ENCODE measurements at places on chromosomes 2 and 18.
A peak's percentile ranks its signal among the peaks of the same experiment; 100 is the strongest.

- DNase-seq = no peak
These were observed 965.6 kb upstream of the NRXN1 start for GRCh38 chr2:51997571-51997970.

DNA sequence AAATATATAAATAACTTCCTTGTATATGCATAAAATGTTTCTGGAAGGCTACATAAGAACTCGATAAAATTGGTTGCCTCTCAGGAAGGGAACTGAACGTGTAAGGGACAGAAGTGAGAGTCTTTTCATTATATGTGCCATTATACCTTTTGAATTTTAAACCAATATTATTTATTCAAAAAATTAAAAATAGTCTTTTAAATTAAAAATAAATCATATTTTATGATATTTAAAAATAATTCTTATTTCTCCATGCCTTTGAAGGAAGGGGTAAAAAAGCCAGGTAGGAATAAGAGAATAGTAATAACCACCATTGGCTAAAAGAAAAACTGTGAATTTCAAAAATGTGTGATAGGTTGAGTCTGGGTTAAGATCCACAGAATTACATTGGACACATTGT lies 45.7 kb upstream of the C2orf74 start:
- DNase-seq = no peak

DNA sequence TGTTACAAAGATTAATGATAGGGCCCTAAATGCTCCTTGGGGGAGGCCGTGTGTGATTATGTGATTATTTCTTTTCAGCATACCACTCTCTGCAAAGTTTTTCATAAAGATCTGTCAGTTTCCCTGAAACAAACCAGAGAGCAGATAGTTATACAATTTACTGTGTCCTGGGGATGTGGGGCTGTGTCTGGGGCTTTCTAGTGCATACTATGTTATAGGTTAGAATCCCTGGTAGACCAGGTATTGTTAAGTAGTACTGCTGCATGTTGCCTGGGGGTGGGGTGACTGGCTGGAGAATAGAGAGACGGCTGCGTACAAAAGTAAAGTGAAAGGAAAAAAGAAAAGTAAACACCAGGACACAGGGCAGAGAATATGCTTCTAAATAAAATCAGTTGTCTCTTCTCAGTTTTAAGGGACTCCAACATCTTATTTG lies 3.3 kb upstream of the CCBE1 start:
- DNase-seq = no peak

- no peak for DNase-seq
These were observed 28.4 kb downstream of the C2orf76 start for GRCh38 chr2:119338272-119338671.

DNA sequence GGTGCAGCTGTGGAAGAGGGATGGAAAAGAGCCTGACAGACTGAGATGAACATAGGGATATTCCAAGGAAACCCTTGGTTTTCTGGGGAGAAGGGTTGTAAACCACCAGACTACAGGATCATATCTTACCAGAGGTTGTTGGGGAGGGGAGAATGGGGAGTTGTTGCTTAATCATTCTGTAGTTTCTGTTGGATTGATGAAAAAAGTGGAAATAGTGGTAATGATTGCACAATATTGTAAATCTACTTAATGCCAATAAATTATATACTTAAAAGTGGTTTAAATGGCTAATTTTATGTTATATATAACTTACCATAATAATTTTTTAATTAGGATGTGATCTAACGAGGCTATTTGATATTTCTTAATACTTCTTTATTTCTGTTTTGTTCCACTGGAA lies 800.9 kb downstream of the BCL11A start:
- DNase-seq = no peak

GRCh38 chr2:190451561-190452176 lies 43.5 kb downstream of the MFSD6 start:
- no peak for DNase-seq

GRCh38 chr2:169013628-169014026 lies 17.5 kb downstream of the ABCB11 start:
- no peak for DNase-seq

DNA sequence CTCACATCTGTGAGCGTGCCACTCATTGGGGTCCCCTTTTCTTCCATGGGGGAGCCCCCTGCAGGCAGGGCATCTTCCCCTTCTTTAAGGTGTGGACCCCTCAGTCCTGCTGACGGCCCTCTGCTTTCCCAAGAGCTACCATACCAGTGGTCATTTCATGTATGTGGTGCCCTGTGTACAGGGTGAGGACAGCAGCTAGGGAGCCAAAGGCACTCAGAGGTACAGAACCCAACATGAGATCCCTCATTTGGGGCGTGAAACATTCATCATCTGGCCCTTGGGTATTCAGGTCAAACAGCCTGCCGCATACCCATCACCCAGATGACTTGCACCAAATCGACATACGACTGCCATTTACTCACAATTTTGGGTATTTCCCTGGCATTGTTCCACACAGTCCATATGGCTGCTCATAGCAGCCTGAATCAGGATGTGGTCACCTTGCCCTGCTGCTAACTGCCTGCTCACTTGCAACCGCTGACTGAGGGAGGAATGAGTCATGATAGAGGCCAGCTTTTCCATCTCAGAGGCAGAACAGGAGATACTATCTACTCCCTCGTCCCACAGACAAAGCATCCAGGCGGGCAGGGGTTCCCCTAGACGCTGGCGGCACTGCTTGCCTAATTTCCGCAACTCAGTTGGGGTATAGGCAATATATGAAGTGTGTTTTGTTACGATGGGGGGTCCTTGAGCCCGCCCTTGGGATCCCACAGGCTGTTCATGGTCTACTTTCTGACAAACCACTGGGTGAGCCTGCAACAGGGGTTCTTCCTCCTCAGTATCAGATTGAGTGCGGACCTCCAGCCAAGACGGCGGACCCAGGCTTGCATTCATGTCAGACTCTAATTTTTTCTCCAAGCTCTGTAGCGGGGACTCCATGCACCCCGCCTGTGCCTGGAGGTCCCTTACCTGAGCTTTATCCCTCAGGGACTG lies 228.6 kb downstream of the SATB2 start:
- DNase-seq = peak; percentile 95

DNA sequence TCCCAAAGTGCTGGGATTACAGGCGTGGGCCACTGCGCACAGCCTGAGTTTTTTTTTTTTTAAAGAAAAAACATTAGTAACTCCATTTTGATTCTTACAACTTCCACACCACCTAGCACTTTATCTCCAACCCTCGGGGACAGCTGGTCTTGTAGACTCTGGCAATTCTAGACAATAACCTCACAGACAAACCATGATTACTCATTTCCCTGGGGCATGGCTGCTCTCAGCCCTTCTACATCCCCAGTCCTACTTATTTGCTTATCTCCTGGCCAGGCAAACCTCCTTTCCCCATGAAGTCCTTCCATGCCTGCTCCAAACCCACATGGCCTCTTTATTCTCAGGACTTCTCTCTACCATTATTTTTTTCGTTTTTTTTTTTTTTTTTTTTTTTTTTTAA lies 91.1 kb downstream of the ACTR3 start:
- DNase-seq = no peak

- DNase-seq = no peak
These were observed 129.0 kb downstream of the RND3 start for GRCh38 chr2:150358468-150358807.

DNA sequence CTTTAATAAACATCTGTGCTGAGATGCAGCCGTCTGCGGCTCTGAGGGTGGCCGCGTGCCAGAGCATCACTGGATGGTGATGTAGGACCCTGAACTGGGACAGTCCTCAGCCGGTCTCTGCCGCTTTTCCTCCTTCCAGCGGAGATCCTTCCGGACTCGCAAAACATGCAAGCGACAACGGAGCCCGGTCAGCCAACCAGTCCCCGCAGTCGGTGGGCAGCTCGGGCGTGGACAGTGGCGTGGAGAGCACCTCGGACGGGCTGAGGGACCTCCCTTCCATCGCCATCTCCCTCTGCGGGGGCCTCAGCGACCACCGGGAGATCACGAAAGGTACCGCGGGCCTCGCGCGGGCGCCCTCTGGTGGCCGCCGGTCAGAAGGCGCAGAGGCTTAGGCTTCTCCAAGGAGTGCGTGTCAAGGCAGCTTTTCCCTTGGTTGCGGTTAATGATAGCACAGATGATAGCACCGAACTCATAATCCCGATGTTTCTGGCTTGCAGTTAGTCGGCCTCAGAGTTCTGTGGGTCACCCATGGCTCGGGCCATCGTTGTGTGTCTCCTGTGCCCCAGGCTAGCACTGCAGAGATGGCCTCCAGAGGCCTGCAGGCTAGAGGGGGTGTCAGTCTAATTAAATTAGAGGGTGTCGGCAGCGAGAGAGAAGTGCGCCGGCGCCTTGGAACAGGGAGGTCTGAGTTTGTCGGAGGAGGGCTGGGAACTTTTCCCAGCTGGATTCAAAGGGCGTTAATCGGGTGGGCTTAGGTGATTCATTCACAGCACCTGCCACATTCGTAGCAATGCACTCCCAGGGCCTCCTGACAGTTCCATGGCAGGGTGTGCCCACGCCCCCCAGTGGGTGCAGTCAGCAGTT lies 38.5 kb downstream of the LPIN1 start:
- DNase-seq = no peak

GRCh38 chr2:8230466-8230865 lies 451.4 kb upstream of the ID2 start:
- DNase-seq = no peak

- no peak for DNase-seq
These were observed 247.5 kb downstream of the PTH2R start for GRCh38 chr2:208654056-208654455.

DNA sequence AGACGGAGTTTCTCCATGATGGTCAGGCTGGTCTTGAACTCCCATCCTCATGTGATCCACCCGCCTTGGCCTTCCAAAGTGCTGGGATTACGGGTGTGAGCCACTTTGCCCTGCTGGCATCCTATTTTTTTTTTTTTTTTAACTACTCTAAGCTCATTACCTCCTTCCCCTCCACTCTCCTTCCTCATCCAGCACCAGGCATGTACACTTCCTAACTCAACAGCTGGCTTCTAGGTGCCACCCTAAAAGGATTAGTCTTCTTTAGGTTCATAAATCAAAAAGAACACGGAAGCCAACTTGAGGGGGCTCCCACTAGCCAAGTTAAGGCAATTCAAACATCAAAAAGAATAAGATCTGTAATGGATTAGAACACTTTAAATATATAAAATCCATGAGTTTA lies 70.6 kb upstream of the TEX51 start:
- peak; percentile 54 for DNase-seq

DNA sequence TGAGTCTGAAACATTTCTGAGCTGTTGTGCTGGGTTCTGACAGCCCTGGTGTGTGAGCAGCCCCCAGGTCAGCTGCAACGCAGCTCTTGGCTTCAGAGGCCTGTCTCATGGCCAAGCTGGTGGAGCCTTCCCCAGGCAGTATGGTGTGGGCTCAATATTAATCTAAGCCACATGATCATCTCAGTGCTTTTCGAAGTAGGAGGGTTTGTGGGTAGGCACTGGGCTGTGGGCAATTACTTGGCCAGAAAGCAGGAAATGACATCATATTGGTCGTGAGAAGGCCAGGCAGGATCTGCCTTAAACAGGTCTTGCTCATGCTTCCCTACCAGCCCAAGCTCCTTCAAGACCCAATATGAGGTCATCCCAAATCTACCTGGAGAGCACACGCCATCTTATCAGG lies 26.9 kb downstream of the LOXHD1 start:
- DNase-seq = peak; percentile 8

- DNase-seq = peak; percentile 8
These were observed 19.6 kb upstream of the RPIA start for GRCh38 chr2:88671786-88672427.

DNA sequence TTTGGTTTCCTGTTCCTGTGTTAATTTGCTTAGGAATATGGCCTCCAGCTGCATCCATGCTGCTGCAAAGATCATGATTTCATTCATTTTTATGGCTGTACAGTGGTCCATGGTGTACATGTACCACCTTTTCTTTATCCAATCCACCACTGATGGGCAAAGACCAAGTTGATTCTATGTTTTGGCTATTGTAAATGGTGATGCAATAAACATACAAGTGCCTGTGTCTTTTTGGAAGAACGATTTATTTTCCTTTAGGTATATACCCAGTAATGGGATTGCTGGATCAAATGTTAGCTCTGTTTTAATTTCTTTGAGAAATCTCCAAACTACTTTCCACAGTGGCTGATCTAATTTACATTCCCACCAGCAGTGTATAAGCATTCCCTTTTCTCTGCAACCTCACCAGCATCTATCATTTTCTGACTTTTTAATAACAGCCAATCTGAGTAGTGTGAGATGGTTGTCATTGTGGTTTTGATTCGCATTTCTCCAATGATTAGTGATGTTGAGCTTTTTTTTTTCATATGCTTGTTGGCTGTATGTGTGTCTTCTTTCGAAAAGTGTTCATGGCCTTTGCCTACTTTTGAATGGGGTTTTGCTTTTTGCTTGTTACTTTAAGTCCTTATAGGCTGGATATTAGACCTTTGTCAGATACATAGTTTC lies 19.4 kb downstream of the EXOC6B start:
- DNase-seq = no peak

DNA sequence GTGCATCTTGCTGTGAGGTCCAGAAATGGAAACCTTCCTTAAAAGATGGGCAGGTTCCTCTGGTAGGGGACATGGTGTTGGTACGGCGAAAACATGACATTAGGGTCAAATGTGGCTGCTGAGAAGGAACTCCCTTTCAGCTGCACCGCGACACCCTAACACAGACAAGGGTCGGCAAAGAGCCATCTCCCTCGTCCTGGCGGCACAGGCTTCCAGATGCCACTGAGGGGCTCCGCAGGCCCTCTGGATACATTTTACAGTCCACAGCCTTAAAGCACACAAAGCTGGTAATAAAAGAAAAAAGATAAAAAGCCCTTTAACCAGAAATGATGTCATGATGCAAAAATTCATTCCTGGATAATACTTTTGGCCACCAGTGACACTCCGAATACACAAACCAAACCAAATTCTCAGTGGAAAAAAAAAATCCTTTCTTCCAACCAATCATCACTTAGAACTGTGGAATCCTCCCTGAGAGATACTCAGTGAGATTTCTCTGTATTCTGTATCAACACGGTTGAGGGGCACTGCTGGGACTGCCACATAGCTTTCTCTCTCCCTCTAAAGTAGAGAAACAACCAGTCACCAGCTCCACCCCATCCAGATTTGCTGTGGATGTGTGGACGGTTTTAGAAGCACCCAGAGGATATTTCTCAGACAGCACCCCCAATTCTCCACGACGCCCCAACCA lies 174.8 kb downstream of the HDAC4 start:
- DNase-seq = no peak

GRCh38 chr2:128307595-128307994 lies 11.1 kb downstream of the HS6ST1 start:
- DNase-seq = no peak

DNA sequence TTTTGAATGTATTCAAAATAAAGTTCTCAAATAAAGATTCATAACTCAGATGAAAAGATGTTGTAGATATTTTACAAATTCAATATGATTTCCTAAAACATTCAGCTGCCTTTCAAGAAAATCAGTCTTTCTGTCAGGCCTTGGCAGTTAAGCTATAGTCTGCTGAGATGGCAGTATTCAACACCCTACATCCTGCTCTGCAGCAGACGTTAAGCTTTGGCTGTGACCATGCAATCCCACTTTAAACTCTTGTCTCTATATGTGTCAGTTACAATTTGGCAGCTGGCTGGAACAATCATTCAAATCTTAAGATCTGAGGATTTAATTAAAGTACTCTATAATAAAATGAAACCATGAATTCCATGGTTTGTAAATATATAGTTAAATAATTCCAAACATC lies 567.3 kb upstream of the ZNF804A start:
- DNase-seq = no peak

Data from HL-60 (cell line).